Activated gamma-delta T cell treated with anti-CD3 and anti-CD28 coated beads, Interleukin-2, amount 50 U/mL, for 16 hours (primary cell): ENCODE measurements at places on chromosomes 16 and 17.

DNA sequence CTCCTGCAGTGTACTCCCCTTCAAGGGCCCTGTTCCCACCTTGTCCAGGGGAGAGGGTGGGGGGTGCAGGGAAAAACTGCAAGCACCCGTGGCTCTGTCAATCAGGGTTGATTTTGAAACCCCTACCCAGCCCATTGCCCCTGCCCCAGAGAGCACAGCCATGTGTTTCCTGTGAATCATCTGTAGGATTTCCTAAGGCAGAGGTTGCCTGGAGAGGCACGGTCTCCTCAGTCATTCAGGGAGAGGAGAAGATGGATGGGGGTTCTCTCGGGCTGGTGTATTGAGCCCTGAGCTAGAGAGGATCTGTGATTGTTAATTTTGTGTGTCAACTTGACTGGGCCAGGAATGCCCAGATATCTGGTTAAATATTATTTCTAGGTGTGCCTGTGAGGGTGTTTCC lies 3.5 kb upstream of the AGRP start:
- no peak for DNase-seq

GRCh38 chr17:11264183-11264871 lies 23.3 kb downstream of the SHISA6 start:
- no peak for DNase-seq

DNA sequence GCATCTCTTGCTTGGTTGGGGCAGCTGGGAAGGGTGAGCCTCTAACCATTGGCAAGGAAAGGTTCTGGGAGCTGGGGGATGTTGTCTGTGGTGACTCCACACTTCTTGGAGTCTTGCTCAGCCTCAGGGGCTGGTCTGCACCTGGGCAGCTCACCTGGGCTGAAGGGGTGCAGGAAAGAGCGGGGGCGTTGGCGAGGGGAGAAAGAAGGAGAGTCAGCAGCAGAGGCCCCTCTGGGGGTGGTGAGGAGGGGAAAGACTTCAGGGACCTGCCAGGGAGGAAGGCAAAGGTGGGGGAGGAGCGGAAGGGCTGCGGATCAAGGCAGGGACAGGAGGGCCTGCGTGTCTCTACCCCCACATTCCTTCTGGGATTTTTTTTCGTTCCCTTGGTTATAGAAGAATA lies 47.7 kb downstream of the CCDC42 start:
- DNase-seq, result no peak

GRCh38 chr17:1110862-1111598 lies 68.8 kb downstream of the ABR start:
- peak; percentile 19 for DNase-seq

DNA sequence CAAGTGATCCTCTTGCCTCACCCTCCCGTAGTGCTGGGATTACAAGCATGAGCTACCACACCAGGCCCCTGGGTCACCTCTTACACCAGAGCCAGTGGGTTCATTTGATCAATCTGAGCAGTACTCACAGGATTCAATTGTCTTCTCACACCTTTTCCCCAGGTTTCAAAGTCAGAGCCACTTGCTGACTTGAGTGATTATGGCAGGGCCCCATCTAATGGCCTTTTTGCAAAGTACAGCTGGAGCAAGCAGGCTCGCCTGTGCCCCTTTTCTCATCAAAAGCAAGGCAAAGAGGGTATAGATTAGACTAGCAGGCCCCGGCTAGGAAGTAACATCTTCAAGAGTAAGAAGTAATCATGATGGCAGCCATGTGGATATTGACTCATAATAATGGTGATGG lies 114.8 kb upstream of the NOL11 start:
- peak; percentile 20 for DNase-seq

DNA sequence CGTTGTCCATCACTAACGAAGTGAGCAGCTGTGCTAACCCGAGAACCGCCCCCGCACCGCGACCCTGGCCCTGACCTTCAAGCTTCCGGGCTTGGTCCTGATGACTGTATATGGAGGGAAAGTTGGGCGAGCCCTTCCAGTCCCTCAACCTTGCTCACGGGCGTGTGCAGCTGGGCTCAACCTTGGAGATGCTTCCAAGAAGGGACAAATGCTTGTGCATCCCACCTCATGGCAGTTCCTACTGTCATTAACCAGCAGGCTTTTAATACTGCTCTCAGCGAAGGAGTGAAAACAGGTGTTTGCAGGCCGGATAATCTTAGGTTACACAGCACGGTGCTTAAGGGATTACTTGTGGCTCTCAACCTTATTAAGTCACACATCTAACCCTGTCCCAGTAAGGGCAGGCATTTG lies 33.5 kb downstream of the SRL start:
- DNase-seq, result no peak

DNA sequence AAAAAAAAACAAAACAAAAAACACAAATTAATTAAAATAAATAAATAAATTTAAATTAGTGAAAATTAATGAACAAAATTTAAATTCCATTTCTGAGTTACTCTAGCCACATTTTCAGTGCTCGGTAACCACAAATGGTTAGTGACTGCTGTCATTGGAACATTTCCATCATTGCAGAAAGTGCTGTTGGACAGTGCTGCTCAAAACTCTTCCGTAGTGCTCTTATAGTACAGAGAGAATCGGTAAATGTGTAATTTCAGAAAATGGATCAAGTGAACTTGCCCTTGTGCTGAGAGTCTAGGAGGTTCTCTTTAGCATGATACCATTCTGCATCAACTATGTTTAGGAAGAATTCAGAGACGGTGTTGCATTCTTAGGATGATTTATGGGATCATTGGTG lies 23.7 kb downstream of the ZNRF1 start:
- no peak for DNase-seq

DNA sequence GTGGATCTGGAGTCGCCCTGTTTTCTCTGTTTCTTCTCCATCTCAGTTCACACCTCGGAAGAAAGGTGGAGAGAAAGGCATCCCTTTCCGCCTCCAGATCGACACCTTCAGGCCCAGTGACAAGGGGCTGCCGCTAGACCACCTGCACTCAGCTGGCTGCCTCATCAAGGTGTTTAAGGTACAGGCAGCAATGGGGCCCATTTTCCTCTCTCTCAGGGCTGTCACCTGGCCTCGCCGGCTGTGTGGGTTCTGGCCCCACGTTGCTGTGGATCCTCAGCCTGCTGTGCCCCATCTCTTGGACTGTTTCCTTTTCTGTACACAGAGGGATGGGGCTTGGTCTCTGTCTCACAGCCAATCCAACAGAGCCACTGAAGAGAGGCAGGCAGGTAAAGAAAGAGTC lies 17.4 kb upstream of the STAC2 start:
- no peak for DNase-seq

DNA sequence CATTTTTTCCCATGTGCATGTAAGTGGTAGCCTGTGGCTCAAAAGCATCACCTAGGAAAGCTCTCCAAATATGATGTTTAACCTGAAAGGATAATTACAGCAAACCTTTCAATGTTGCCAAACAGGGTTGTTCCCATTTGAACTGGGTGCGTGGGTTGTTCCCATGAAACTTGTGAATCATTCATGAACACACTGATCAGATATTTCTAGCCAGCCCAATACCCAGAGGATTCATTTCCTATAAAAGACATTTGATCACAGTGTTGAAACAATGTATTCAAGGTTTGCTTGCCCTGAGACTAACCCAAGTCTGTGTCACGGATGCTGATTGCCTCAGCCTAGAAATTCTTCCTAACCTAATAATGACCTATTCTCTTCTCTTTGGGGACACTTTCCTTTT lies 12.9 kb downstream of the KRT39 start:
- DNase-seq, result no peak

- DNase-seq, result no peak
Observed at GRCh38 chr17:54968988-54969332, 395 bp downstream of the STXBP4 start.

- no peak for DNase-seq
Observed at GRCh38 chr16:56264609-56264972, 73.3 kb downstream of the GNAO1 start.

GRCh38 chr17:65547253-65547670 lies 14.2 kb downstream of the AXIN2 start:
- DNase-seq, result no peak

DNA sequence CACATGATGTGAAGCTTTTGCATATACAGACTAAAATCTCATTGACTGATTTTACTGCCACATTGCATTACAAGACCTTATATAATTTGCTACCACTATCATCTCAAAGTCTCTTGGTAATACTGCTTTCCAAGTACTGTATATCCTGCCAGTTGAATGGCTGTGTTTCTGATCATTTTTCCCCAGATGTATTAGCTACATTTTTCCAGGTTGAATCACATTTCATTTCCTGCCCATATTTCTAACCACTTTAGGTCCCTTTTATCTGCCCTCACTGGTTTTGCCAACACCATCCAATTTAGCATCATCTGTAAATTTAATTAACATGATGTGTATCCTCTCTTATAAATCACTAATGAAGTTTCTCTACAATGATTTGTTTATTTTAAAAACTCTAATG lies 365.7 kb upstream of the PMFBP1 start:
- no peak for DNase-seq

DNA sequence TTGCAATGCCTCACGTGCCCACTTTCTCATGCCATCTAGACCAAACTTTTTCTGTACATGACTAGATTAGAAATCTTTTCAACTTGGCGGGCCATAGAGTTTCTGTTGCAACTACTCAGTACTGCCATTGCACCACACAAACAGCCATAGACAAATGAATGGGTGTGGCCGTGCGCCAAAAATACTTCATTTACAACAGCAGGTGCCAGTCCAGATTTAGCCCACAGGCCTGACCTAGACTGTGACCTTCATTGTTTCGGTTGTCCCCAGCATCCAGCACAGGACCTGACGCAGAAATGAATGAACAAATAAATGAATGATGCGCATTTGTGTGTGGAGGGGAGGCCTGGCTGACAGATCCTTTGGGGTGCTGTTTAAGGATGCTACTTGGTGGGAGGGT lies 14.3 kb upstream of the PDK2 start:
- DNase-seq, result no peak

GRCh38 chr17:63842173-63842539 lies 329 bp downstream of the SMARCD2 start:
- no peak for DNase-seq

DNA sequence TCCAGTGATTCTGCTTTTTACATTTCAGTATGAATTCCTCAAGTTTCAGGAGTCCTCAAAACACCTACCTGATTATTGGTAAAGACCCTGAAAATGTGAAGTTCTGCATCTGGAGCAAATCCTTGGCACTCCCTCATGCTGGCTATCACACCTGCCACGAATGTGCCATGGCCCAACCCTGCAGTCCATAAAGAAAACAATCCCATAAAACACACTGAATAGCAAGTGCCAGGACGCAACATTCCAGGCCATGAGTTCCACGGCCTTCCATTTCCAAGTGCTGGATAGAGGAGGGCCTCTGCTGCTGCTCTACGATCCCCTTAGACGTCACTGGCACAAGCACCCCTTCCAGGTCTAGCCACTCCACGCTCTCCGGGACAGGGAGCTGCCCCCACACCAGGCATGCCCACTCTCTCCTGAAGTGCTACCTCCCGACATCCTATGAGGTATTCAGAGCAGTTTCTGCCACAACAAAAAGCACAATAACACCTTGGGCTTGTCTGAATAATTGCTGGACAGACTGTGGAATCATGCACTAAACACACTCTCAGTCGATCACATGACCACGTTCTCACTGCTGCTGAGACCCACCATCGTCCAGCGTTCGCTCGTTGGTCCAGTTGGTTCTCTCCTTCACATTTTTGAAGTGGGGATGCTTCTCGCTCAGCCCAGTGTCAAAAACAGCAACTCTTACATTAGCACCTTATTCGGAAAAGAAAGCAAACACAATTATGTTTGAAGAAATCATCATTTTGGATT lies 23.4 kb downstream of the MBTPS1 start:
- no peak for DNase-seq

DNA sequence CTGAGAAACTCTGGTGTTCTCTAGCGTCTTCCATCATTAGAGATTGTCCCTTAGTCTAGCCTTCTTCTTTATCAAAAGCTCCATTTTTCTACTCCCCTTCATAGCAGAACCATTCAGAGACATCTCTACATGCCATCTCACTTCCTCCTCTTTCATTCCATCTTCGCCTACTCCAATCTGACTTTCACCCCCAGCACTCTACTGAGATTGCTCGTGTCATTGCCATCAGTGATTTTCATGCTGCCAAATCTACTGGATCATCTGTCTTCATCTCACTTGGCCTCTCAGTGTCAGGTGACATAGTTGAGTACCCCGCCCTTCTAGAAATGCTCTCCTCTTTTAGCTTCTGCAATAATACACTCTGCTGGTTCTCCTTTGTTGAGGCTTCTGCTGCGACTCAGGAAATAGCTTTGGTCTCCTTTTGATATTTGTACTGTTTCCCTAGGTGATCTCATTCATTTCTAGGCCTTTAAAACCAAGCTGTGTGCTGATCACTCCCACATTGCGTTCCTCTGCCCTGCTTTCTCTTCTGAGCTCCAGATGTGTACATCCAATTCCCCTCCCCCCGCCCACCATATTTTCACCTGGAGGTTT lies 119.1 kb downstream of the FTO start:
- DNase-seq, result no peak

- peak; percentile 2 for DNase-seq
Observed at GRCh38 chr17:10316801-10317542, 55.8 kb downstream of the MYH13 start.

GRCh38 chr17:78092794-78093324 lies 35.7 kb downstream of the TMC6 start:
- no peak for DNase-seq

DNA sequence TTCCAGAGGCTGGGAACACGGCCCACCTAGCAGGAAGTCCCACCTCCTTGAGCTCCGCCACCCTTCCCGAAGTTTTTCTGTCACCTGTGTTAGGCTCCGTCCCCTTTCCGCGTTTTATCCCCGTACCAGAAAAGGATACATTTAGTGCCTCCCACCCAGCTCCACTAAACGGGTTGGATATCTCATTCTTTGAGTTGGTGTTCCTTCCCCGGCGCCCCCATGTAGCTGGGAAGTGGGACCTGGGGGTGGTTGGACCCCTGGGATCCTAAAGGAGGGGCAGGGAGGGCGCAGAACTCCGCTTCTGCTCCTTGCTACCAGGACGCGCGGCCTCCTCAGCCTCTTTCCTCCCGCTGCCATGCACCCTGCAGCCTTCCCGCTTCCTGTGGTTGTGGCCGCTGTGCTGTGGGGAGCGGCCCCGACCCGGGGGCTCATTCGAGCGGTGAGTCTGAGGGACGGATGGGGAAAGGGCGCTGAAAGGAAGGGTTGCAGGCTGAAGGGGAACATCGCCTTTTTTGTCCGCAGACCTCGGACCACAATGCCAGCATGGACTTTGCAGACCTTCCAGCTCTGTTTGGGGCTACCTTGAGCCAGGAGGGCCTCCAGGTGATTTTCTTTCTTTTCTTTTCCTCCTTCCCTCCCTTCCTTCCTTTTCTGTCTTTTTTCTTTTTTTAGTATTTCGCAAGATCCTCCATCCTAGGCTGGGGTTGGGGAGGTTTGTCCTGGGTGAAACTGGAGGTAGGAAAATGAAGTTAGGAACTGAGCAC lies 669 bp downstream of the RNF167 start:
- DNase-seq, result peak; percentile 12
